ENCODE measurements at places on chromosomes 12 and 14. TPM values are rescaled to one million over a fixed set of nuclear protein-coding genes. Genes with fewer than 3 reads are reported as not detected.

GRCh38 chr12:62917926-62918325 is 17.0 kb downstream of the PPM1H start:
- H3K36me3 ChIP-seq = no peaks in the 10 kb centered on the region
- no peak overlapping the region for H3K4me3 ChIP-seq
- DNase-seq = peak; percentile 31
- H3K27me3 ChIP-seq = peaks cover 3% of the 10 kb centered on the region

DNA sequence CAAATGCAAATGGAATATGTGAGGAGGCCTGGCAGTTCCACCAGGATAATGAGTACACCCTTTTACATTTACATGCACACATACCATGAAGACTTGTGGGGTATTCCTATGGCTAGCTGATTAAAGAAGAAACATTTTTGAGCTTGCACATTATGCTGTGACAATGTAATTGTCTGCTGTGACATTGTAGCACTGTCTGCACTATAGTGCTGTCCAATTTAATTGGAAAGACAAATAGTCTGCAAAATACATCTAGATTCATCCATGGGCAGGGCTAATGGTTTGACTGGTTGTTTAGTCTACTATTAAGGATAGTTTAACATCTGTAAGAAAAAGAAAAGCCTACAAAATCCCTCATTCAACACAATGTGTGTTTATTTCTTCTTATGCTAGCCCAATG is 1005.6 kb upstream of the LRFN5 start:
- H3K4me3 ChIP-seq = no peak overlapping the region
- no peaks in the 10 kb centered on the region for H3K4me1 ChIP-seq
- no peaks in the 10 kb centered on the region for H3K36me3 ChIP-seq

DNA sequence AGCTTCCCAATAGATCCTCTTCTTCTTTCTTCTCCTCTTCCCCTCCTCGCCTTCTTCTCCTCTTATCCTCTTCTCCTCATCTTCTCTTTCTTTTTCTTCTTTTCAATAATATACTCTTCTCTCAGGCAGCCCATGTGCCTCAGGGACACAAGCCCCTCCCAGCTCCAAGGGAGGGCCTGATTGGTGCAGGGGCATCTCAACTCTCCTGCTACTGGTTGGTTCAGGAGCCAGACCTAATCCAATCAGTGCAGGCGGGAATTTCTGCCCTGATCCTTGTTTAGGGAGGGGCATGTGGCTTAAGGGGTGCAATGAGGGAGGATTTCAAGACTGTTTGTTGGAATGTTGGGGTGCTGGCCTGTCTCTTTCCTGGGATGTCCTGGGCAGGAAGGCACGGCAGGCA is 9.0 kb downstream of the SERPINA12 start:
- no peak for DNase-seq
- no peaks in the 10 kb centered on the region for H3K27me3 ChIP-seq
- no peak overlapping the region for H3K27ac ChIP-seq
- H3K36me3 ChIP-seq = no peaks in the 10 kb centered on the region

AGAP2 gene
- 2.5 TPM for total RNA-seq

GRCh38 chr12:16606117-16606200 is at the start of gene LMO3:
Gene LMO3, minus strand, starts transcription at chr12:16606162. Its CDS starts 5,302 bp downstream, at chr12:16600860.
- peak within 1 kb of the TSS; percentile 77 for H3K27ac ChIP-seq
- no peaks in the 10 kb centered on the region for H3K27me3 ChIP-seq
- H3K4me3 ChIP-seq = peak within 1 kb of the TSS; percentile 72
- H3K36me3 ChIP-seq = no peaks in the 10 kb centered on the region
- H3K4me1 ChIP-seq = peaks cover 66% of the 10 kb centered on the region
- no peak for DNase-seq

TMEM179 gene
- 4.2 TPM for total RNA-seq

GRCh38 chr12:119448611-119449131 is 114.1 kb downstream of the CCDC60 start:
- no peak overlapping the region for H3K4me3 ChIP-seq
- DNase-seq = no peak
- H3K27ac ChIP-seq = no peak overlapping the region
- H3K36me3 ChIP-seq = no peaks in the 10 kb centered on the region

DNA sequence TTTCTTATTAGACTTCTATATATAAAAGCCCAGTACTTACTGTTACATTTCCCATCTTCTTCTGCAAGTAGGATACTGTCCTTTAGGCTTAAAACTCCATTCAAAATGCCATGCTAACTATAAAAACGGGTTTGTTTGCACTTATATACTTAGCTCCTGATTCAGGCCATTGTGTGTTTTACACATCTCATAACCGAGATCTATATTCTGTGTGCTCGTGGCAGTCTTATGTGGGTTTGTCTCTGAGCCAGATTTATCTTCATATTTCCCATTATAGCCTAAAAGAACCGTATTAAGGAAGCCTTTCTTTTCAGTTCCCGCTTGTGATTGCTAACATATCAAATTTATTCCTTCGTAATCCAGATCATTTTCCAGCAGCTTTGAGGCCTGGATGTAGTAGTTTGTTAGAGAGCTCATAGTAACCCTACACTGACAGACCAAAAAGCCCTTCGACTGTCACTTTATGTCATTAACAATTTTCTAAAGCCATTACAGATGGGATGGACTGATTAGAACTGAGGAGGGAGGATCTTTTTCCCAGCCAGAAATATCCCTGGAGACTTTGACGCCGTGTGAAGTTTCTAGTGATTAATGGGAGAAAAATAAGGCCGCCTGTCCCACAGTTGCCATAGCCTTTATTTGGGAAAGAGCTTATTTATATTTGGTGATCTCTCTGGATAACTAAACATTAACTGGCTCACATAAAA is 508.5 kb downstream of the FOXG1 start:
- no peak for DNase-seq
- peaks cover 21% of the 10 kb centered on the region for H3K4me1 ChIP-seq
- H3K4me3 ChIP-seq = no peak overlapping the region
- peak overlapping the region; percentile 49 for H3K27ac ChIP-seq

HAL gene
- not detected for total RNA-seq

GRCh38 chr14:57712102-57712501 is 153.8 kb downstream of the SLC35F4 start:
- DNase-seq = no peak
- no peak overlapping the region for H3K27ac ChIP-seq
- no peaks in the 10 kb centered on the region for H3K27me3 ChIP-seq

DNA sequence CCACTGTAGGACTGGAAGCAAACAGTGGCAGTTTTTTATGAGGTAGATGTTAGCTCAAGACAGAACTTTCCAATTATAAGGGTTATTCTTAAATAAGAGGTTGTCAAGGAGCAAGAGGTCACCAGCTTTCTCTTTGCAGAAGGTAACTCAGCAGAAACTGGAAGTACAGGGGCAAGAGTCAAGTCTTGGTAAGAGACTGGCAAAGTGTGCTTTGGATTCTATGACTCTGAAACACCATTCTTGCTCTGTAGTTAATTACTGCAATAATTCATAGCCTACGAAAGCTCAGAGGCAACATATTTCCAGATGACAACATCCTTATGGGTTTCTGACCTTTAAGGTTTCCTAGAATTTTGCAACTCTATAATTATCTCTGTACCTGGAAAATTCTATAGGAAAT is 51.3 kb downstream of the RMST start:
- H3K36me3 ChIP-seq = no peaks in the 10 kb centered on the region
- DNase-seq = no peak
- H3K27ac ChIP-seq = no peak overlapping the region
- H3K27me3 ChIP-seq = no peaks in the 10 kb centered on the region

DNA sequence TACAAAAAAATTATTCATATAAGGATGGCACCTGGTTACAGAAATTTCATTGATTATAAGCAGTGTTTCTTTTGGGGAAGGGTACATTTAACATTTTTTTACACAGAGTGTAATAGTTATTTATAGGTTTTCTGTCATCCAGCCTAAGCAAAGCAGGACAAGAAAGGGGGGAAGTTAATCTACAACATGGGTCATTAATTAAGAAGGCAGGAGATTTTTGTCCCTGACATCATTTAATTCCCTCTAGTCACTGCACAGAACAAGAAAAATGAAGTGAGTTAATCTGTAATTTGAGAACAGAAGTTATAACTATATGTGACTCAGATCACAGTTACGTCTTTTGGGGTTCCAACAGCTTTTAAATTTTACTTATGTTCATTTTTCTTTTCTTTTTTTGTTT is 173.4 kb downstream of the PTPRO start:
- no peaks in the 10 kb centered on the region for H3K27me3 ChIP-seq
- no peak overlapping the region for H3K4me3 ChIP-seq
- no peak overlapping the region for H3K27ac ChIP-seq
- no peak for DNase-seq

- H3K27me3 ChIP-seq = no peaks in the 10 kb centered on the region
- H3K4me1 ChIP-seq = no peaks in the 10 kb centered on the region
- DNase-seq = no peak
- H3K36me3 ChIP-seq = no peaks in the 10 kb centered on the region
Measured at GRCh38 chr12:113537046-113537750, 65.5 kb upstream of the LHX5 start.

DNA sequence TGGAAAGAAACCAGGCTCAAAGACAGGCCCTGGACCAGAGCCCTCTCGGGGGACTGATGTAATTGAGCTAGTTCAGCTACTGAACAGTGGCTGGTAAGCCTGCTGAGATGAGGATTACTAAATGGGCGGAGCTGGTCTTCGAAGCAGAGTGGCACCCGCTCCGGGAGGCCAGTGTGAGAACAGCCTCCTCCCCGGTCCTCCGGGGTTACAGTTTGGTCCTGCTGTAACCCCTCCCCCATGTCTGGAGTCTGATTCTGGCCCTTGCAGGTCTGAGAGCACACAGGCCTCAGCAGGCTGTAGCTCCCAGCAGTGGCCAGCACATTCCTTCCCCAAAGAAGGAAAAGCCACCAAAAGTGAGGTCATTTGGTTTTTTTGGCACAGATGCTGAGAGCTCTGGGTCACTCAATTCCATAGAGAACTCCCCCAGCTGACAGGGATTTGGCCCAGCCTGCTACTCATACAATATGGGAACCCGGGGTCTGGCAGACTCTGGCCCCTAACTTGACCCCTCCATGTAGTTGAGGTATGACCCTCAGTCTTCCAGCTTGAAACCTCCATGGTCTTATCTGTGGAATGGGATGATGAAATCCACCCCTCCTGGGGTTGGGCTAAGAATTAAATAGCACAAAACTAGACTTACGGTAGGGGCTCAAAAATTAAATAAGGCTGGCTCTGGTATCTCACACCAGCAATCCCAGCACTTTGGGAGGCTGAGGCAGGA is 39.0 kb downstream of the ACTN1 start:
- peaks cover 100% of the 10 kb centered on the region for H3K4me1 ChIP-seq
- no peak overlapping the region for H3K4me3 ChIP-seq
- no peaks in the 10 kb centered on the region for H3K36me3 ChIP-seq
- no peaks in the 10 kb centered on the region for H3K27me3 ChIP-seq

DNA sequence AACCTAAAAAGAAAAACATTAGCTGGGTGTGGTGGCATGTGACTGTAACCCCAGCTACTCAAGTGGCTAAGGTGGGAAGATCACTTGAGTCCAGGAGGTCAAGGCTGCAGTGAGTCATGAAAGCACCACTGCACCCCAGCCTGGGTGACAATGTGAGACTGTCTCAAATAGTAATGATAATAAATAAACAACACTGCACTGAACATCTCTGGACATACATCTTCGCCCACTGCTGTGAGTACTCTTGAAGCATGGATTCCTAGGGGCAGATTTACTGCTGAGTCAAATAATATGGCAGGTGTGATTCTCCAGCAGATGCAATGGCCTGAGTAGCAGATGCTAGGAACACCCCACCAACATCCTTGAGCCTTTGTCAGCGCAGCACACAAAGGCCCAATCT is 23.6 kb downstream of the ABCB9 start:
- H3K27ac ChIP-seq = peak overlapping the region; percentile 60
- no peaks in the 10 kb centered on the region for H3K27me3 ChIP-seq
- no peak overlapping the region for H3K4me3 ChIP-seq
- peaks cover 5% of the 10 kb centered on the region for H3K36me3 ChIP-seq
- peaks cover 34% of the 10 kb centered on the region for H3K4me1 ChIP-seq
- DNase-seq = no peak

DNA sequence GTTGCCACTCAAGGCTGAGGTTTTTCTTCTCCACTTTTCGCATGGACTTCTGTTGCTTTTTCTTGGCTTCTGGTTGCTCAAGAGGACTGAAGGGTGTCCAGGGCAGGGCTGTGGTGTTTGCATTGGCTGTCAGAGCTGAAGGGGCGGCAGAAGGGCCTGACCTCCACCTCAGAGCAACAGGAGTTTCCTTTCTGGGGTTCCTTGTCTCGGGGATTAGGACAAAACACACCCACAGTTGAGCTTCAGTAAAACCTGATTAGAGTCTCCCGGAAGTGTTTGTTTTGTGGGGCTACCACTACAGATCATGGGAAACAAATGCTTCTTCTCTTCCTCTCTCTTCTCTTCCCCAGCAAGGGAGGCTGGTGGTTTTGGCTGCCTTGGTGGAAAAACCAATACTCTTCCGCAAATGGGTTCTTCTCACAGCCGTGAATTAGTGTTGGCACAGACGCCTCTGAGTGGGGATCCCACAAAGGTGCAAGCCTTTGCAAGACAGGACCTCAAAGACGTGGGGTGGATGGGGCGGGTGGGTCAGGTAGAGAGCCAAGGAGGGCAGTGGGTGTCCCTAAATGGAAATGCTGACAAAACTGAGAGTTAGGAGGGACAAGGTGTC is 317.7 kb upstream of the TBX3 start:
- no peaks in the 10 kb centered on the region for H3K27me3 ChIP-seq
- H3K36me3 ChIP-seq = no peaks in the 10 kb centered on the region
- H3K4me1 ChIP-seq = no peaks in the 10 kb centered on the region
- no peak overlapping the region for H3K4me3 ChIP-seq

DNA sequence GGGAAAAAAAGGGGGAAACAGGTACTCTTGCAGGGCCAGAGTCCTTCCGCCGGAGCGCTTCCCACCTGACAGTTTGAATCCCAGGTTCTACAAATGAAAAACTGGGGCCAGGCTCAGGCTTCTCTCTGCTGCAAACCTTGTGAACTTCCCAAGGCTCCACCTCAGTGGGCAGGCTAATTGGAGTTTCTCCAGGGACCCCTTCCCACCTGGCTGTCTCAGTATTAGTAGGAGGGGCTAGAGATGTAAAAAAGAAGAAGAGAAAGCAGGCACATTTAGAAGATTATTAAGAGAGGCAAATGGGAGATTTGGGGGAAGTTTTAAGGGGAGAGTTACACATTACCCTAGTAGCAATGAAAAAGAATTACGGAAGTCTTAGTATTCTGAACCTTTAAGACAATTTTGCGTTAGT is 20.0 kb upstream of the CLEC2D start:
- no peaks in the 10 kb centered on the region for H3K36me3 ChIP-seq
- H3K4me3 ChIP-seq = peak overlapping the region; percentile 73
- no peak for DNase-seq
- peaks cover 15% of the 10 kb centered on the region for H3K4me1 ChIP-seq
- no peaks in the 10 kb centered on the region for H3K27me3 ChIP-seq
- H3K27ac ChIP-seq = peak overlapping the region; percentile 83

KRT71 gene
- not detected for total RNA-seq

TAS2R31 gene
- 2.1 TPM for total RNA-seq

DNA sequence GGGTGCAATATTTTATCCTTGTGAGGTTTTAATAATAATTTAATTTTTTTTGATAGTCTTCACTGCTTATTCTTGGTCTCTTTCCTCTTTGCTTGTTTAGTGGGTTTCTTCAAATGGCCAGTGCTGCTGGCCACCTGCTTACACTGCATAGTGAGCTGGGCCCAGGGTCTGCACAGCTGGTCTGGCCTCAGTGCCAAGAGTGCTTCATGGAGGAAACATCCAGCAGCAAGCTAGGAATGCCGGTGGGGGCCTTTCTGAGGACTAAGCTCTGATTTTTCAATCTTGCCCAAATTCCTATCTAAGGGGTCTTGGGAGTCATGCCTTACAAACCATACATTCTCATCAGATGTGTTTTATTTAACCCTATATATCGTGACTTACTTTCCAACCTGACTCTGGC is 13.3 kb upstream of the BDKRB2 start:
- no peaks in the 10 kb centered on the region for H3K36me3 ChIP-seq
- H3K4me3 ChIP-seq = no peak overlapping the region
- no peaks in the 10 kb centered on the region for H3K4me1 ChIP-seq
- DNase-seq = no peak
- H3K27ac ChIP-seq = no peak overlapping the region
